ENCODE measurements at places on chromosomes 1 and 21.

DNA sequence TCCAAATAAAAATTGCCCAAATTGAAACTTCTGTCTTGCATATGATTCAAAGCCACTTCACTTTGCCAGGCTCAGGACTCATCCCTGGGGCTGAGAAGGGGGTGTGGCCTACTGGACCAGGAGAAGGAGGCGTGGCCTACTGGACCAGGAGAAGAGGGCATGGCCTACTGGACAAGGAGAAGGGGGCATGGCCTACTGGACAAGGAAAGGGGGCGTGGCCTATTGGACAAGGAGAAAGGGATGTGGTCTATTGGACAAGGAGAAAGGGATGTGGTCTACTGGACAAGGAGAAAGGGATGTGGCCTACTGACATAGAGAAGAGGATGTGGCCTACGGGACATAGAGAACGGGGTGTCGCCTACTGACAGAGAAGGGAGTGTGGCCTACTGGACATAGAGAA lies 405.3 kb downstream of the RRAGC start:
- DNase-seq: no peak

- DNase-seq: no peak
These were observed 25.6 kb downstream of the POFUT2 start for GRCh38 chr21:45262041-45262581.

- DNase-seq: no peak
These were observed 30.3 kb downstream of the PTPRC start for GRCh38 chr1:198669023-198669698.

DNA sequence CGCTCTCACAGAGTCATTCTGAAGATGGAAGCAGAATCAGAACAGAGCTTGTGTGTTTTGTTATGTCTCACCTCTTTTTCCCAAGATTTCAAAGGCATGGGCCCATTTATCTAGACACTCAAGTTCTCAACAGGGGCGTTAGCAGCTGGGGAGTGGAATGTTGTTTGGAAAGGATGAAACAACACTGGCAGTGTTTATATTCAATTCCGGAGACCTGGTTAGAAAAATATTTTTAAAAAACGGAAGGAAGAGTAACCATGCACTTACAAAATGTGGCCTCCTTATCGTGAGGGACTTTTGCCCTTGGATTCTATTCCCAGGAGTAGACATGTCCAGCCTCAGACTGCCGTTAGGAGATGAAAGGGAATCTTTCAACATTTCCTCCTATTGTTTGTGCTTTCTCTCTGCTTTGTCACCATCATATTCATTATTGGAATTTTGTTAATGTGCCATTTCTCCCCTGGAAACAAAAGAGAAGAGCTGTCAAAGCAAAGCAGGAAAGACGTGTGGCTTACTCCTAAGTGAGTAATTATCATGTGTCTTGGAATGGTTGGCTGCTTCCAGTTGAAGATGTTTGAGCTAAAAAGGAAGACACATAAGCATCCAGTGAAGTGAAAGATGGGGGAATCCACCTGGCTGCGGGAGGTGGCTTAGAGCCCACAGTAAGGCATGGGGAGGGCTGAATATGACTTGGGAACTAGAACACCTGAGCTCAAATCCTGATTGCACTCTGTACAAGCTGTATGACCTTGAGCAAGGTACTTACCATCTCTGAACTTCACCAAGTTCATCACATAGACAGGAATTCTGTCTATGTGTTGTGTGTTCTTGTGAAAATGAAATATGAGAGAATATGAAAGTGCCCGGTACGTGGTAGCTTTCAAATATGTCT lies 71.7 kb upstream of the JUN start:
- DNase-seq: no peak

DNA sequence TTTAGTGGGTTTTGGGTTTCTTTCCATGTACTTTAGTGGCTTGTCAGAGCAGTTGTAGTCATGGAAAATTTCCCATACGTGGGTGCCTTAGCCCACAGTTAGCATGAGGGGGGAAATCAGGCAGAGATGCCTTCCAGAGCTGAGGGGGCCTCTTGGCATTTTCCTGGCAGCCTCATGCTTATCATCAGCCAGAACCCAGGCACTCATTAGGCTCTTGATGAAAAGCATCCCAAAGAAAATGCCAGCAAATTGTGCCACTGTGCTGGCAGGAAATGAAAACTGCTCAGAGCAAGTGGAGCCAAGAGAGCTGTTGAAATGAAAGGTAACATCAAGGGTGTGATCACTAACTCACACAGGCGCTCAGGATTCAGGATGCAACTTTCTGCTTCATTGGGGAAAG lies 128.0 kb downstream of the TNNI3K start:
- DNase-seq: no peak

- no peak for DNase-seq
These were observed 9.5 kb downstream of the CTSK start for GRCh38 chr1:150798525-150798924.

DNA sequence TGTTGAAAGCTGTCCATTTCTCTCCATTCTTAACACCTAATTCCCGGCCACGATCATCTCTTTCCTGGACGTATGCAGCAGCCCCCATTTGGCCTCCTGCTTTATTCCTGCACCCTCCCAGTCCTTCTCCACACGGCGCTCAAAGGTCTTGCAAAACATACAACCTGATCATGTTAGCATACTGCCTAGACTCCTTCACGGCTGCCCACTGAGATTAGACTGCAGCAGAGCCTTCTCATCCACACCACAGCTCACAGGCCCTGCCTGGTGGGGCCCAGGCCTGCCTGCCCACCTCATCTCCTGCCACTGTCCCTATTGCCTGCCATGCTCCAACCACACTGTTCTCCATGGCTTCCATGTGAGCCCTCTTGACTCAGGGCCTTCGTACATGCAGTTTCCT lies 2.7 kb downstream of the GOLT1A start:
- DNase-seq: no peak

- no peak for DNase-seq
These were observed 41.6 kb downstream of the GNG12 start for GRCh38 chr1:67791686-67792085.

DNA sequence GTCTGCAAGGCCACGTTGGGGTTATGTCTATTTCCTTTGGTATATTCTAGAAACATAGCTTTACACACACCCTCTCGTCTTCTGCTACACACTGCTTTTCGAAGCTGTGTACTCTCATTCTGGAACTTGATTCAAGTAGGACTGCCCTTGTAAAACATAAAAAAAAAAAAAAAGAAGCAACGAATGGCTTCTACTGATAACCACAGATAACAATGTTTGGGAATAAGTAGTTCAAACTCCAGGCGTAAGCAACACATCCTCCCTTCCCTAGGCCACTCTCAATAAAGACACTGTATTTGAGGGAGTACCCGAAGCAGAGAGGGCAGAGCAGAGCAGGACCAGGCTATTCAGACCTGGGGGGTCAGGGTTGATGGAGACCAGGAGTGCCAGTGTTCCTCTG lies 496.7 kb downstream of the MATN1 start:
- no peak for DNase-seq

DNA sequence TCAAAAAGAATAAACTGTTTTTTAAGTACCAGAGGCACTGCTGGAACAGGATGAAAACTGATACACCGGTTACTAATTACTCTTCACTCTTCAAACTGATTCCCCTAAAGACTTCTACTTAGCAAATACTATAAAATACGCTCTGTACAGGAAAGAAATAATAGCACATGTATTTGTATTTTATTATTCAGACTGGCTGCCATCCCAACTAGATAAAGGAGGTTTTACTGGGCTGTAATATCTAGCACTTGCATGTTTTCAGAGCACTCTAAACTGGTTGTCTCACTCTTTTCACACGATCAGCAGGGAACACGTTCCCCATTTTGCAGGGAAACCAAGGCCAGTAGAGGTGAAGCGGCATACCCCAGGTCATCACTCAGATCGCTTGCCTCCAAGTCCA lies 9.2 kb downstream of the SMIM12 start:
- DNase-seq: no peak

- no peak for DNase-seq
These were observed 234.6 kb upstream of the IRF2BP2 start for GRCh38 chr1:234844479-234845031.

DNA sequence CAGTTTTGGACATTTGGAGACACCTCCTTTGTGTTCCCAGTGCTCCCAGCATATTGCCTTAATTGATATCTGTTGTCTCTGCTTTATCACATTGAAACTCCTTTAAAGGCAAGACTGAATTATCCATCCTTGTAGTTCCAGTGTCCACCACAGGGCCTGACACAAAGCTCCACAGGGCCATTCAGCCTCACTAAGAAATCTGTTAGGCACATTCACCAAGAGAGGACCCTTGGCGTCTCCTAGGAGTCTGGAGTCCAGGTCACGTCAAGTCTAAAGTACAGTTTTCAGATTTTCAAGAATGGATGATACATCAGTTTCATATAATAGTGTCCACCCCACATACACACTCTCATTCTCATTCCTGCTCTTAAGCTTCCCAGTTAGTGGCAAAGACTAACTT lies 4.8 kb downstream of the ACP6 start:
- DNase-seq: no peak

- no peak for DNase-seq
These were observed 20.2 kb upstream of the SLFNL1 start for GRCh38 chr1:41041614-41042270.

- DNase-seq: no peak
These were observed 878 bp downstream of the OR11L1 start for GRCh38 chr1:247840818-247841217.

- no peak for DNase-seq
These were observed 202.4 kb downstream of the SMYD3 start for GRCh38 chr1:246304484-246305259.

DNA sequence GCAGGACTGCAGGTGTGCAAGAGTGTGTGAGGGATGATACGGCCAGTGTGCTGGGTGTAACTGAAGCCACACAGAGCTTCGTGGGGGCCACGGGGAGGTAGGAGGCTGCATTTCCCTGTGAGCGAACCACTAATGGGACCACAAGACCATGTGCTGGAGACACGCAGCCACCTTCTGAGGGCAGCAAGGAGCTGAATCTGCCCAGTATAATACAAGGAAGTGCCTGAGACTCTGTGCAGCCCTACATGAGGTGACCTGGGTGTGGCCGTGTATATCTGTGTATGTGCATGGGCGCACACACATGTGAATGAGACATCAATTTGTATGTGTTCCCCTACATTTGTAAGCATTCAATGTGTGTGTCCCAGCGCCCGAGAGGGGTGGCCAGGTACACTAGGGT lies 50.8 kb downstream of the CHD5 start:
- DNase-seq: no peak

DNA sequence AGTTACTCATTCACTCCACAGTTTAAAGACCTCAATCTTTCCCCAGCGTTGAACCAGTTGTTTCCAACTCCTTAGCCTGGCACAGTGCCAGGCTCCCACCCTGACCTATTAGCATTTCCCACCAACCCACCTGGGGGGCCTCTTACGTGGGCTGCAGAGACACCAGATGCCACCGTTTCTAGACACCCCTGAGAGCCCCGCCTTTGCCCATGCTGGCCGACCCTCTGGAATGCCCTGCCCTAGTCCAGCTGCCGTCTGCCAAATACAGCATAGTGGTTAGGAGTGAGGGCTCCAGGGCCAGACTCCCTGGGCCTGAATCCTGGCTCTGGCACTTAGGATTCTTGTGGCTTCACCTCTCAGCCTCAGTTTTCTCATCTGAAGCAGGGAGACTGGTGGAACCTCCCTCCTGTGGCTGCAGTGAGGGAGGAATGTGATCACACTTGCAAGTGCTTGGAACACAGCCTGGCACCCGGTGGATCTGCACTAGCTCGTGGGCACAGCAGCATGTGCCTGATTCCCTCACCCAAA lies 65.2 kb downstream of the TMCO4 start:
- DNase-seq: no peak

GRCh38 chr1:160608514-160608913 lies 29.2 kb upstream of the CD84 start:
- DNase-seq: no peak

- DNase-seq: no peak
These were observed 24.8 kb downstream of the MARK1 start for GRCh38 chr1:220552672-220553260.

DNA sequence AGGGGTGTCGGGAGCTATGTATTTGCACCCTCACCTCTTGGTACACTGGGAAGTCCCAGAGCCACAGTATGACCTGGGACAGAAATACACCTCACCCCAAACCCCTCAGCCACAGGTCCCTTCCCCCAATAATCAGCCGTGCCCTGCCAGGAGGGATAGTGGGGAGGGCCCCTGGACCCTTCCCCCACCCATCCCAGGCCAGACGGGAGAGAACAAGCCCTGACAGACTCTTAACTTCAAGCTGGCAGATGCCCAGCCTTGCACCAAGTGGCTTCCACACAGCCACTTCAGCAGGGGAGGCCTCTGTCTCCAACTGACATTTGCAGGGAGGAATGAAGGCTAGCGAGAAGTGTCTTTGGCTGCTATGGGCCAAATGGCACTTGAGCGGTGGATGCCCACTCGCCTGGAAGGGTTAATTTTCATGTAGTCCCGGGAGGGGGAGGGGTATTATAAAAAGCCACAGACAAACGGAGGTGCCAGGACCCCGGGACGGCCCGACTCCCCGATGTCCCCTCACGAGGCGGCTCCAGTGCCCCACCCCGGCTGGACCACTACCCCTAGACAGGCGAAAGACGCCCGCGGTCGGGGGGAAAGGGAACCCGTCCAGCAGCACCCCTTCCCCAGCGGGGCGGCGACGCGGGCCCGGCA lies 495 bp downstream of the SYNC start:
- no peak for DNase-seq

DNA sequence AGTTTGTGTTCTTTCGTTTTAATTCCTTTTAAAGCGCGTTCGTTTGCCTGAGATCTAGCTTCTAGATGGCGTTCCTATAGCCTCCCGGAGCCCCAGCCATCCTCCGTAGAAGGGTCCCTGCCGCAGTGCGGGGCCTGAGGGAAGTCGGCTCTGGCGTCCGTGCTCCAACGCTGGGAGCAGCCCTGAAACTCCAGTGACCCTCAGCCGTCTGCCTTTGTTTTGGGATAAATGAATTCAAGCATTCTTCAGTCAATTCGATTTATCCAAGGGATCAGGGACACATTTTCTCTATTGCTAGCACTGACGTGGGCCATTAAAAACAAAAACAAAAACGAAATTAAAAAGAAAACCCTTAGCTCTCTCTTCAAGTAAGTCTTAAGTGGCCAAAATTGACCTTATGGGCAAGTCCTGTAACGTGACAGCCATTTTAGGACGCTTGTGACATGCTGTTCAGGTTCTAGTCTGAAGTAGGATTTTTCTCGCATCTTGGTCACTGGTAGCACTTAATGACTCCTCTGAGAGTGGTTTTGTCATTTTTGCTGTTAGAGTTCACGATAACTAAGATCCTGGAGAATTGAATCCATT lies 742 bp upstream of the HSPA13 start:
- DNase-seq: no peak

GRCh38 chr1:173392895-173393658 lies 84.1 kb upstream of the PRDX6 start:
- DNase-seq: no peak

- no peak for DNase-seq
These were observed 40.4 kb downstream of the TBX15 start for GRCh38 chr1:118947790-118948189.

GRCh38 chr1:30596891-30597290 lies 126.5 kb downstream of the MATN1 start:
- DNase-seq: no peak

- no peak for DNase-seq
These were observed 328.9 kb downstream of the LTN1 start for GRCh38 chr21:28663754-28664153.

- no peak for DNase-seq
These were observed 92.9 kb upstream of the BARHL2 start for GRCh38 chr1:90809996-90810395.
